NCI-H2081 treated with DMSO at 0.1 percent for 48 hours (cell line): ENCODE measurements at places on chromosomes 1 and 21.

DNA sequence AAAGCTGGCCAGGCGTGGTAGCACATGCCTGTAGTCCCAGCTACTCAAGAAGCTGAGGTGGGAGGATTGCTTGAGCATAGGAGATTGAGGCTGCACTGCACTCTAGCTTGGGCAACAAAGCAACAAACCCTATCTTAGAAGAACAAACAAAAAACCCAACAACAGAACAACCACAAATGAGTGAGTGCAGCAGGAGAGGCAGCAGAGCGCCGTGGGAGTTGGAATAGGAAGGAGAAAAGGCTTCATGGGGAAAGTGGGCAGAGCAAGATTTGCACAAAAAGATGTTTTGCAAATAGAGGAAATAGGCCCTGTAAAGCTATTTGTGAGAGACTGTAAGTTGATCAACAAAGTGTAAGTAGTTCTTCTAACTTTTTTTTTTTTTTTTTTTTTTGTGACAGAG, 19.6 kb downstream of the SMAP2 start:
- DNase-seq = no peak

- no peak for DNase-seq
These were observed at the start of gene OR2T4 for GRCh38 chr1:248361121-248361715. Gene OR2T4, plus strand, starts transcription at chr1:248361665. Its CDS starts 0 bp downstream, at chr1:248361665.

- no peak for DNase-seq
These were observed 257.0 kb upstream of the TMEM51 start for GRCh38 chr1:14896381-14897079.

DNA sequence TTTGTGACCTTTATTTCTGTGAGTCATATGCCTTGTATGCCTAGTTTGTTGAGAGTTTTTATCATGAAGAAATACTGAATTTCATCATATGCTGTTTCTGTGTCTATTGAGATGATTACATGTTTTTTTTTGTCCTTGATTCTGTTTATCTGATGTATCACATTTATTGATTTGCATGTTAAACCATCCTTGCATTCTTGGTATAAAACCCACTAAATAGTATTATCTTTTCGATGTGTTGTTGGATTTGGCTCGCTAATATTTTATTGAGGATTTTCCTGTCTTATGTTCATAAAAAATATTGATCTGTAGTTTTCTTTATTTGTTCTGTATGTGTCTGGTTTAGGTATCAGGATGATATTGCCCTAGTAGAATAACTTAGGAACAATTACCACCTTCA, 164.7 kb upstream of the CHRM3 start:
- no peak for DNase-seq

DNA sequence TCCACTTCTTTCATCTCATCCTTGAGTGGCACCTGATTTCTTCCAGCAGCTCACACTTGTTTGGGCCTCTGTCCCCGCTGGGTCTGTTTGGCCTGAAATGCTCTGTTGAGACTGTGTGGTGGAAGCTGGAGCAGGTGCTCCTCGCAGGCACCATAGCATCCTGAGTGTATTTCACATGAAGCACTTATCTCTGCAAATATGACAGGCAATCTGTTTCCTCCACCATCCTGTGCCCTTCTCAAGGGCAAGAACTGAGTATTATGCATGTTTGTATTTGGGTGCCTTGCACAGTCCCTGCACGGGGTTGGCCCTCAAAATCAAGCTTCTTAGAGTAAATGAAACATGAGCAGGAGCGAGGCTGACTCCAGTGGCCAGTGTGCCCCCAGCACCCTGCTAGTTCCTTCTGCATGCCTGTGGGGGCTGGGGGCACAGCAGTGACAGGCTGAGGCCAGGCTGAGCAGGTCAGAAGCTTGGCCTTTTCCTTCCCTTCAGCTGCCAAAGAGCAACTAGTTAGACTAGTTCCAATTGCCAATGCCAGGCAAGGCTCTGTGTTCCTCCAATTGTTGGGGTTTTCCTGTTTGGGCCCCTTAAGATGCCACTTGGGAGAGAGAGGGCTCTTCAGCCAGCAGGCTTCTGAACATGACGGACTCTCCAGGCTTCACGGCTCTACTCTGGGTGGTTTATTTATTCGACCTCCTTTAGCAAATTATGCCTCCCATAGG, 129.6 kb upstream of the ATP1A1 start:
- no peak for DNase-seq

DNA sequence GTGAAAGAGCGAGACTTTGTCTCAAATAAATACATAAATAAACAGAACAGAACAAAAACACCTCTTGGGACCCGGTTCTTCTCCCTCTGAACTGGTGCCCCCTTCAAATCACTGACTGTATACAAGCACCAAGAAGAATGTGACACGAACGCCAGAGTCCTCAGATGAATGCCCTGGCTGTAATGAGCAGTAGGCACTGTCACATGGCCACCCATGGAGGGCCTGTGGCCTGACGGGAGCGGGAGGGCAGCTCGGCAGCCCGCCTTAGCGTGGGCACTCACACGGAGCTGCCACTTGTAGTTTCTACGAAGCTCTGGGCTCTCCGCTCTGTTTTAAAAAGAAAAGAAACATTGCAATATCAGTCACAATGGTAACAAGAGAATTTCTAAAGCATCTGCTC, 146.0 kb downstream of the PEX14 start:
- no peak for DNase-seq

GRCh38 chr1:50989694-50990093, 19.6 kb downstream of the CDKN2C start:
- DNase-seq = no peak

DNA sequence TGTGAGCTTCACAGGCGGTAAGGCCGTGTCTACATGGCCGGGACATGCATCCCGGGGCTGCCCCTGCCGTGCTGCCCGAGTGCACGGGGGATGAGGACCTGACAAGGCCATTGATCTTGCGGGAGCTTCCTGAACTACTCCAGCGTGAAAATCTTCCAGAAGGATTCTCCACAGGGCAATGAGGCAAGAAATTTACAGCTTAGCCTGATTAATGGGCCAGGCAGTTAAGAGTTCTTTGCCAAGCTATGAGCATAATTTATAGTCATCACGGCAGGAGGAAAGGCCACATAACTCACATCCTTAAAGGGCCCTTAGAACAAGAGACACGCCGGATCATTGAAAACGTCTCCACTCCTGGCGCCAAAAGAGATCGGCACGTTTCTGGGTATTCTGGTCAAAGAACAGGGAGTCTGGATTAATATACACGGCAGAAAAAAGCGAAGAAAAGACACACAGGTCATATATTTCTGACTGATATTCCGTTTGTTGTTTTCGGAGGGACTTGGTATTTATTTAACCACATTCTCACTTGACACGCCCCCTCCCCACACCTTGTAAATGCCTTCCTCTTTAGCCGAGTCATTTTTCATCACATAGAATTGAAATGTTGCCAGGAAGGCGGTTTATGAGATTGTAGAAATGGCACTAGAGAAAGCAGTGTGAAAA, 180.5 kb downstream of the DYRK1A start:
- DNase-seq = no peak

- DNase-seq = no peak
These were observed 21.9 kb downstream of the USP48 start for GRCh38 chr1:21761052-21761451.

GRCh38 chr1:240936911-240937668, 325.1 kb upstream of the GREM2 start:
- no peak for DNase-seq

DNA sequence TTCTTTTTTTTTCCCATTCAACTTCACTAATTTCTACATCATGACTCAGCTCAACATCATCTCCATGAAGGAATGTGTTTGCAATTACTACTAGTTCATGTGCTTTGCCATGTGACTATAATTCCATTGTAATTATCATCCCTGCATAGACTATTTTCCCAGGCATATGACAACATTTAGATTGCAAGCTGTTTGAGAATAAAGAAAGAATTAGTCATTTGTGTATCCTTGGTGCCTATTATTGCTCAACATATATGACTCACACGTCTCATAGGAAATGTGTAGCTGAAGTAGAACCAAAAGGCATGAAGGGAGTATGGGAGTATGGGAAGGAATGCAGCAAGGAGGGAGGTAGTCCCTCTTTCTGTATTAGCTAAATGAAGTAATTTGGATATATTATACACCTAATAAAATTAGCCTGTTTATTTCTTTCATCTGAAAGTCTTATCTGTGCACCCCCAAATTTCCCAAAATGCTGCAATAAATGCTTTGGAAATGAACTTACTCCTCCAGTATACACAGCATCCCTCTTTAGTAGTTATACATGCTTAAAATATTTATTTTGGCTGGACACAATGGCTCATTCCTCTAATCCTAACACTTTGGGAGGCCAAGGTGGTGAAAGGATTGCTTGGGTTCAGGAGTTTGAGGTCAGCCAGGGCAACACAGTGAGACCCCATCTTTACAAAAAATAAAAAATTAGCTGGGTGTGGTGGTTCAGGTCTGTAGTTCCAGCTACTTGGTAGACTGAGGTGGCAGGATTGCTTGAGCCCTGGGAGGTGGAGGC, 316.9 kb upstream of the ADGRL4 start:
- DNase-seq = no peak

DNA sequence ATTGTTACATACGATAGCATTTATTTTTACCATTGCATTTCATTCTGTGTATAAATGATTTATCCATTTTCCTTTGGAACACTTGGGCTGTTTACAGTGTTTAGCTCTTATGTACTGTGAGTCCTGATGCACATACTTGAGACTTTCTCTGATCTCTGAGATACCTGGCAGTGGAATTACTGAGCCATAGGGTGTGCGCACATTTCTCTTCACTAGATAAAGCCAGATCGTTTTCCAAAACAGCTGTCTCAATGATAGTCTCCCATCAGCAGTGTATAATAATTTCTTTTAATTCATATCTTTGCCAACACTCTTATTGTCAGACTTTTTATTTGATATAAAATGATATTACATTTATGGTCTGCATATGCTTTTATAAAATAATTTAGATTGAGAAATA, 66.2 kb downstream of the VPS13D start:
- no peak for DNase-seq

DNA sequence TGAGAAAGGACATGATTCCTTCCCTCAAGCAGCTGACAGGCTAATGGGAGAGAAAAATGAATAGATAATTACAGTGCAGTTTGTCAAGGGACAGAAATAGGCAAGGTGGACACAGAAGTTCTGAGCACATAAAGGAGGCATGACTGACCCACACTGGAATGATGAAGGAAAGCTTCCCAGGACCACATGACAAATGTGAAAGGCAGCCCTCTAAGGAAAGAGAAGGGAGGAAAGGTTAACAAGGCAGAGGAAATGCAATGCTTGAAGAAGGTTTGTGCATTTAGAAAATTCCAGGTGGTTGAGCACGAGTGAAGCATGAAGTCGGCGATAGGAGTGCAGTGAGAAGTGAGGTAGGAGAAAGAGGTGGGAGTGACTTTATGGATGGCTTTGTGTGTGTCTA, 37.4 kb downstream of the LAMC2 start:
- no peak for DNase-seq

DNA sequence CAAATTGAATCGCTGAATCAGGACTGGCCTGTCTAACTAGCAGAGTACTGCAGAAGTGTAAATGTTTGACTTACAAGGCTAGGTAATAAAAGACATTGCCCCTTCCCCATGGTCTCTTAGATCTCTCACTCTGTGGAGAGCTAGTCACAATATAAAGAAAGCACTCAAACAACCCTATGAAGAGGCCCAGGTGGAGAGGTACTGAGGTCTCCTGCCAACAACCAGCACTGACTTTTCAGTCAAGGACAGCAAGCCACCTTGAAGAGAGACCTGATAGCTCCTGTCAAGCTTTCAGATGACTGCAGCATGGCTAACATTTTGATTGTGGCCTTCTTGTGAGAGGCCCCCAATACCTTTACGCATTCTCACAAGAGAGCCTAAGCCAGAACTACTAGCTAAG, 18.5 kb downstream of the HFM1 start:
- DNase-seq = no peak

DNA sequence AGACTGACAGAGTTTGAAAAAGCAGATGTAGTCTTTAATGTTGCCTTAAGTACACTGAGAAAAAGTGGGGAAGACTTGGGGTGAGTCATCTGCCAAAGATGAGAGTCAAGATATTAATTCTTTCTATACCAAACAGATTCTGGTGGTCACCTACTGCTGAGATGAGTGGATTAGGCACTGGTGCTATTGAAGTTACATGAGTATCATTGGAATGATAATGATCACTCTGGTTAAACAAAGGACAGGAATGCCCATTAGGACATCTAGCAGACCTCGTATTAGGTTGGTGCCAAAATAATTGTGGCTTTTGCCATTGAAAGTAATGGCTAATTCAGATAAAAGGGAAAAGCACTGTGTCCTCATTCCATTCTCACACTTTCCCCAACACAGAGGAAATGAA, 1588.9 kb downstream of the KCNT2 start:
- DNase-seq = no peak

DNA sequence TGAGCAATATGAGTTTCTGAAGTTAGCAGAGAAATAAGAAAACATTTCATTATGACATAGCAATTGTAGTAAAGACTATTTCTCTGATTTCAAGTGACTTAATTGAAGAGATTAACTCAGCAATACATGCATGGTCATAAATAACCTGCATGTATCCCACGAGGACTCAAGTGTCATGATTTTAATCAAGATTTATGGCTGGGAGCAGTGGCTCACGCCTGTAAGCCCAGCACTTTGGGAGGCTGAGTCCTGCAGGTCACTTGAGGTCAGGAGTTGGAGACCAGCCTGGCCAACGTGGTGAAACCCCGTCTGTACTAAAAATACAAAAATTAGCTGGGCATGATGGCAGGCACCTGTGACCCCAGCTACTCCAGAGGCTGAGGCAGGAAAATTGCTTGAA, 311.9 kb upstream of the PLD5 start:
- no peak for DNase-seq

DNA sequence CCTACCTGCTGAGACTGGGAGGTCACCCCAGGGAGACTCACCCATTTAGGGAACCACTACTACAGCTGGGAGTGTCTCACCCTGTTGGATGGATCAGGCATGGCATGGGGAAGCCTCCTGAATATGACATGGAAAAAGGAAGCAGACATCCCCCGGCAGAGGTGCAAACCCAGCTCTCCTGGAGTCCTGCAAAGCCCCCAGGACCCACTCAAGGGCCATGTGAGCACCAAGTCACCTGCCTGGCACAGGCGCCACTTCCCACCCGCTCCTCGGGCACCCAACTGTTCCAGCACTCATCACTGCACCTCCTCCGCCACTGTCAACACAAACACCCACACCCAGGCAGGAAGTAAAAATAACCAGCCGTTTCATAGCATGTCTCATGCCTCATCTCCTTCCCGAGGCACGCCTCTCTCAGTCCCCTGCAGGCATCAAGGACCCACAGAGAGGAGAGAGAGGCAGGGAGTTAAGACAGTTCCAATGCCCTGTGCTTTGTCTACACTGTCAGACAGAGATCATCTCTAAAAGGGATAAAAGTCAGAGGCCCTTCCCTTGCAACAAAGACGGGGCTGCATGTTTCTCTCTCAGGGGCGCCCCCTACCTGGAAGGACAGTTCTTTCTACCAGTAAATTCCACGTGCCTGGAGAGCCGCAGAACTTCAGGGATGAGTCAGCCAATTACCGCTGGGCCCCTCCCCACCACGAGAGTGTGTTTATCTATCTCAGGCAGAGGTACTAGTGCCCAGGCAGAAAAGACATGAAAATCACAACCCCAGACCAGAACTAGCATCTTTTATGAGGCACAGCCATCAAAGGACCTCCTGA, 150.1 kb upstream of the SOD1 start:
- DNase-seq = no peak

DNA sequence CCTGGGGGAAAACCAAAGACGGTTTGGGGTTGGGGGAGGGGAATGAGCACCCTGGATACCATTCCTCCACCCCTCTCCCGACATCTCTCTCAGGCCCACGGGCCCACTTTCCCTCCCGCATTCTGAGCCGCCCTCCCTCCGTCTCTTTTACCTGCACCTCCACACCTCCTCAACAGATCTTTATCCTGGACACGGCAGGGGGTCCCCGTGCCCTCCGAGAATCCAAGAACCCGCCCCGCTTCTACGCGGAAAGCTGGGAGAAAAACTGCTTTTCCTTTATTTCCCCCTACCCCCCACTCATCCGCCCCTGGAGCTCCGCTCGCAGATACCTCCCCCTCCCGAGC, 108.8 kb downstream of the NAV1 start:
- no peak for DNase-seq
